ENCODE measurements at places on chromosomes 1 and 21.

- DNase-seq: no peak
These were observed 39.8 kb upstream of the RAB4A start for GRCh38 chr1:229230893-229231753.

GRCh38 chr1:247114351-247115140, 10.4 kb upstream of the ZNF669 start:
- DNase-seq: no peak

GRCh38 chr1:8197493-8198282, 120.2 kb upstream of the SLC45A1 start:
- no peak for DNase-seq

DNA sequence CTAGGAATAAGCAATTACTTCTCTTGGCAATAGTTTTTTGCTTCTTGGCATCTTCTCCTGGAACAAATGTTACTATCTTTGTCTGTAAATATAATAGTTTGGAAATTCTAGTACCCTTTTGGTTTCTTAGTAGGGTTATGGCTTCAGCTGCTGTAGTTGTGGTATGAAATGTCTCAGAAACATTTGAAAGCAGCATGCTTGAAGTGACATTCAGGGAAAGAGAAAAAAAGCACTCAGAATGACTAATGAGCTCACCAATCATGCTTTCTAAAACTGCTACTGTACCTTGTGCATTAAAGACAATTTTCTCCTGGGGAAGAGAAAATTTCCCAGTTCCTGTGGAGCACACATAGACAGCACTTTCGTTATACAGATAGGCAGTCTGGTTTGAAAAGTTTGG, 21.0 kb downstream of the NUP133 start:
- DNase-seq: no peak

DNA sequence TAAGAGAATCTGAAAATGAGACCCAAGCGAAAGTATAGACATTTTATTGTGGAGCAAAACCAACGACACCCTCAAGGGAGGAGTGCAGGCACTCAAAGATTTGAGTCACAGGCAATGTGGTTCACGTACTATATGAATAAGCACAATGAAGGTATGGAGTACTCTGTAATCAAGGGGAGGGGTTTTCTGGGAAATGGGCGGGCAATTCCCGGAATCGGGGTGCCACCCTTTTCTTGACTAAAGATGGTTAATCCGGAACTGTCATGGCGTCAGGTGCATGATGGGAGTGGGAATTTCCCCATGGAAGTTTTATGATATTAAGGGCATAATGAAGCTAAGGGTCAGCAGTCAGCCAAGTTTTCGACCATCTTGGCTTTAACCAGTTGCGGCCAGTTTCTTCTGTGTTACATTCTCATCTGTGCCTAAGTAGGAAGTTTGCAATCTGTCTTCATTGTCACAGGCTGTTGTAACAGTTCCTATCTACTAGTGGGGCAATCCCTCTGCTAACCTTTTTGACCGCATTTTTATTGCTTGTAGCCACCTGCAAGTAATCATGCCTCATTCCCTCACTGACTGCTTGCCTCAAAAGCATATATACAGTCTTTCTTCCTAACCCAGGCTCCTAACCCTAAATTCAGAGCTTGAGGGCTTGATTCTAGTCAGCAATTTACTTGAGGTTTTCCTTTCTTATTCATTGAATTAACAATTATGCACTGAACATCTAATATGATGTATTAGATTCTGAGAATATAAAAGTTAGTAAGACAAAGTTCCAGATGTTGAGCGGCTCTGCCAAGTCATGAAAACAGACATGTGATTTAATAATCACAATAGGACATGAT, 775 bp upstream of the AIM2 start:
- no peak for DNase-seq

DNA sequence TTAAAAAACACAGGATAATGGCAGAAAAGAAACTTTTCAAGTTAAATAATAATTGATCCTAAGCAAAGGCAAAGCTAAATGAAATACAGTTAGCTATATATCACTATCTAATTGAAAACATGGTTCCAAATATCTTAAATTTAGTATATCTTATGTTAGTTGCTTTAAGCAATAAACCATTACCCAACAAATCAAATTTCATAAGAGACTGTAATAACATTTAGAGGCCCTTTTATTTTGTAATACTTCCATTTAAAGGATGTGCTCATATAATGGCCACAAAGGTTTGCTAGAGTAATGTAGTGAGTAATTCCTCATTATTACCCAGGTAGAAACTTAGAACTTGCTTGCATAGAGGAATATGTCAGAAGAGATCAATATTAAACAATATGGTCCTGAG, 32.3 kb downstream of the RPL5 start:
- no peak for DNase-seq

GRCh38 chr1:228013935-228014930, 7.4 kb downstream of the WNT3A start:
- DNase-seq: no peak

DNA sequence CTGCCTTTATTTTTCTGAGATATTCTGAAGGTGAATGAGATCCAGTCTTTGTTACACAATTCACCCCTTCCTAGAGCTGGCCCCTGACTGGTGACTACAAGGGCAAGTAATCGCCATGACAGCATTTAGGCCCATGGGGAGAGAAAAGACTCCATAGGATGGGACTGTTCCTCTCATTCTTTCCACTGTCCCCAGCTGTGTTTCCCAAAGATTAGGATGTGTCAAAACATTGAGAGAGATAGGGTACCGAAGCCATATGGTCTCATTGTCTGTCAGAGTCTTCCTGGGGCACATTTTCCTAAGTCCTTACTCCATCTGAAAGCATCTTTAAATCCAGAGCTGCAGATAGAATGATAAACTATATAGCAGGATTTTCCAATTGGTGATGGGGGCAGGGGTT, 423.5 kb downstream of the OMA1 start:
- DNase-seq: no peak

DNA sequence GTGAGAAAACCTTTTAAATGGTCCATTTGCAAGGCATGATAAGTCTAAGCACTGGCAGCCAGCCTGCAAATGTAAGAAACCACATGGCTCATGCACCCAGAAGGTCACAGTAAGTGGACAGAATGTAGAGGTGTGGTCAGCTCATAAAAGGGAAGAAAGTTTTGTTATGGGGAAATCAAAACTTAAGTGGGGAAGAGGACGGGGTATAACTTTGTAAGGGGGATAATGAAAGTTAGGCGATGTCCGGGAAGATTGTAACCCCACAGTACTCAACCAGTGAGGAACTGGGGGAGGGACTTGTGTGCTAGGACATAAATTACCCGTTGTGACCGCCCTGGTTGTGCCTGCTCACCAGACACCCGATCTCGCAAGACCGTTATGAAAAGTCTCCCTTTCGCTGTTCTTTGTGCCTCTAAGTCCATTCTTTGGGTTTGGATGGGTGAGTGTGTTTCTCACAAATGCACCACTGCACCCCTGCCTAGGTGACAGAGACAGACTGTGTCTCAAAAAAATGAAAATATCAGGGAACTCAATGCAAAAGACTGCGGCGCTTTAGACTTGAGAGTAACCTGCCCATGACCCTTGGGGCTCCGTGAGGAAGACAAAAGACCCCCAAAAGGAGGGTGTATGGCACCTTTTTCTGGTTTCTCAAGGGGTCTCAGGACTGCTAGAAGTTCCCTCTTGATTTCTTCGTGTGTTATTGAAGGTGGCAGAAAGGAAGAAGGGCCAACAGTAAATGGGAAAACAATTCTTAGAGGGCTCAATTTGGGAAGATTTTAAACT, 28.6 kb upstream of the ZNF496 start:
- no peak for DNase-seq

- DNase-seq: no peak
These were observed 96.1 kb upstream of the ZC3H11B start for GRCh38 chr1:219708919-219709543.

DNA sequence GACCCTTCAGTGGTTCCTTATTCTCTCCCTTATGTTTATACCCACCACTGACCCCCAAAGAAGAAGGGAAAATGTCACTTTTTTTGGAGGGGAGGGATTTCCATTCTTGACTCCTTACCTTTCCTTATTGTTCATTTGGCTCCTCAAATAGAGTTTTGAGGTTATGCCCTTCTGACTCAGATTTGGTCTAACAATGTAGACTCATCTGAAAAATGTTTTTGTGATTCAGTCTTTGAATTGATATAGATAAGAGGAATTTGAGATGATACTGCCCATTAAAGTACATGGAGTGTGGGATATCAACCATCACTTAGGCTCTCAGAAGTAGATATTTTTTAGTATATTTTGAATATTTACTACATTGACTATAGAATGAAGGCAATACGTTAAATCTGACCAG, 16.1 kb downstream of the USP1 start:
- no peak for DNase-seq

DNA sequence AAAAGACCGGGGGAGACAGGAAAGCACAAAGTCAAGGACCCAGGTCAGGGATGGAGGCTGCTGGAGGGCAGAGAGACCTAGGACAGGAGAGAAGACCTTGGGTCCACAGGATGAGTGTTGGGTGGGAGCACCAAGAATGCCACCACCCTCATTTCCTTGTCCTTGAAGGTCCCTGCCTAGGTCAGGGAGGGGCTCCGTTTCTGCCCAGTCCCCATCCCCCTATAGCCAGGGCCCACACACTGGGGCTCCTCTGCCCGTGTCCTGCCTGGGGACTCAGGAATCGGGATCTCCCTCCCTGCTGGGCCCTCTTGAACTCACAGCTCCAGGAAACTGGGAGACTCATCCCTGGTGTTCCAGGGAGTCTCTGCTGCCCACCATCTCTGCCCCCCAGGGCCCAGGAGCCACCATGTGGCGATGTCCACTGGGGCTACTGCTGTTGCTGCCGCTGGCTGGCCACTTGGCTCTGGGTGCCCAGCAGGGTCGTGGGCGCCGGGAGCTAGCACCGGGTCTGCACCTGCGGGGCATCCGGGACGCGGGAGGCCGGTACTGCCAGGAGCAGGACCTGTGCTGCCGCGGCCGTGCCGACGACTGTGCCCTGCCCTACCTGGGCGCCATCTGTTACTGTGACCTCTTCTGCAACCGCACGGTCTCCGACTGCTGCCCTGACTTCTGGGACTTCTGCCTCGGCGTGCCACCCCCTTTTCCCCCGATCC, 584 bp downstream of the TINAGL1 start:
- DNase-seq: no peak

DNA sequence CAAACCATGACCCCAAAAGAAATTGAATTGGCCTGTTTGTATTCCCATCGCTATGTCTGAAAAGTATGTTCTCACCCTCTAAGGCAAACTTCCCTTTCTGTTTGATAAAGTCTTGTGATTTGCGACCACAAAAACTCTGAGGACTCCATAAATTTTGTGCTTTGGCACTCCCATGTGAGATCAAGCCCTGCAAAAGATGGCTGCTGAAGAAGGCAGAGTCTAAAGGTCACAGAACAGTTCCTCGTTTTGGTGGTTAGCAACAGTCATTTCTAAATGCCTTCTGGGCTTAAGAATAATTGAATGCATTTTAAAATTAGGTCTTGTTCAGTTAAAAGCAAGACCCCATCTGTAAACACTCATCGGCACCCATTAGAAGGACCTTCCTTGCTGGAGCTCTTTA, 441.6 kb downstream of the OMA1 start:
- no peak for DNase-seq

DNA sequence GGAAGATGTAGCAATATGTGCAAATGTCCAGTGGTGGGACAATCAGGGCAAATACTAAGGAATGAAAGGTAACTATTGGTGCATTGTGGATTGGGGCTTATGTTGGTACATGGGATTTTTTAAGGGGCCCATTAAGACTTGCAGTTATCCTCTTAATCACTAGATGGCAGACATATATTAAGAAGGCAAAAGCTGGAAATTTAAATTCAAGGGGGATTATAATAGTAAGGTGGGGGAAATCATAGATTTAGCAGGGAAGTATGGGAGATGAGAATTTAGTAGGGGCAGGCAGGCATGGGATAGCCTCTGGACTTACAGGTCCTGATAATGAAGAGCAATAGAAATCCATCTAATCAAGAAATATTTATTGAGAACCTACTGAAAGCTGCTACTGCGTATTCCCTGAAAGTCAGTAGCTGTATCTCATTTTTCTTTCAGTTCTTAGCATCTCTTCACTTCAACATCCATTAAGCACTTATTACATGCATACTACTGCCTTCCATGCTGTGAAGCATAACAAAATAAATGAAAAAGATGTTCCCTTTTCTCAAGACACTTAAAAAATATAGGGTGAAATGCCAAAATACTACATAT, 251.8 kb downstream of the CRB1 start:
- no peak for DNase-seq

DNA sequence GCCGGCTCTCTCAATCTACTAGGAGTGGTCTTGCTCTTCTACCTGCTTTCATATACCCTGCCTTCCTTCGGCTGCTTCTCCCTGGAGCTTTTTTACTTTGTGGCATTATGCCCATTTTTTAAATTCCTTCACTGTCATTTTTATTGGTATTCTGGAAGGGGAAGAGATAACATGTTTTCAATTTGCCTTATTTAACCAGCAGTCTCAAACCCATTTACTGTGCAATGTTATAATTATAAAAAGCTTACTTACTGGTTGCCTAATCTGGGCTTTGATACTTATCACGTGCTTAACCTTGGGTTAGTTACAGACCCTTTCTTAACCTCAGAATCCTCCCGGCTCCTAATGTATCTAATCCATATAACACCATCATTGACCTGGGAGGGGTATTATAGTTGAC, 128.1 kb downstream of the SIPA1L2 start:
- no peak for DNase-seq

DNA sequence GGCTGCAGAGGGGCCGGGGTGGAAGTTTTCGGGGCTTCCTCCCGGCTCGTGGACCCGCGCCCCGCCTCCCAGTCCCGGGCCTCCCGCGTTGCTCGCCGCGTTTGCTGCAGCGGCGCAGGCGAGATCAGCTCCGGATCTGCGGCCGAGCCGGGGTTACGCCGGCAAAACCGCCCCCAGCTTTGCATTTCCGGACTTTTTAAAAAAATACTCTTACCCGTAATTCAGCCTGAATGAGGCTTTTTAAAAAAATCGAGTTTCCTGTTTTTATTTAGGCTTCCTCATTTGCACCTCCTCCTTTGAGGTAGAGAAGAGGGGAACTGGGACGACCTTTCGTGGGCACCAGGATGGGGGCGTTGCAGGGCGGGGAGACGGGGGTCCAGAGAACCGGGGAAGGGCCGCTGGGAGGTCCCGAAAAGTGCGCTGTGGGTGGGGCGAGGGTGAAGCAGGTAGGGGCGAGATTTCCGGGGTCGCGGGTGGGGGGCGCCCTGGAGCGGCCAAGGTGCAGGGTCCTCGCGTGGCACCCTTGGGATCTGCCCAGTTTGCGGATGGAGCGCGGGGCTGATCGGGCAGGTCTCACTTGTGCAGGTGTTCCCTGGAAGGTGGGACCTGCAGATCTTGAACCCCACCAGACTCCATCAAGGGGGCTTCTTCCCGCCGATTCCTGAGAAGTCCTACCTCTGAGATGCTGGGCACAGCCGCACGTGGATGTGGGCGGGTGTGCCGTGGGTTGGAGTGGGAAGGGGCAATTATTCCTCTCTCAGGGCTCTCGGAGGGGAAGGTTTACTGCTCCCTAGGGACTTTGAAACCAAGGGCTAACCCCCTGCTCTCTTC, 1.1 kb downstream of the PIK3CD start:
- no peak for DNase-seq

DNA sequence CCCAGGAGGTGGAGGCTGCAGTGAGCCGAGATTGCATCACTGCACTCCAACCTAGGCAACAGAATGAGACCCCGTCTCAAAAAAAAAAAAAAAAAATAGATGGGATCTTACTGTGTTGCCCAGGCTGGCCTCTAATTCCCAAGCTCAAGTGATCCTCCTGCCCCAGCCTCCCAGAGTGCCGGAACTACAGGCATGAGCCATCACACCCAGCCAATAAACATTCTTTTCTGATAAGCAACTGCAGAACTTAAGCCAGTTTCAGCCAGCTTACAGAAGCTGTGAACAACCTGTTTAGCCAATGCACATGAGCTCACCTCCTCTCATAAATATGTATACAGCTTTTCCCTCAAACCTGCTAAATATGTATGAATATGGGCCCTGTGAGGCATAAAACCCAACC, 3.1 kb upstream of the MIIP start:
- no peak for DNase-seq

- no peak for DNase-seq
These were observed 27.8 kb upstream of the RNF187 start for GRCh38 chr1:228459091-228459993.
